CD14-positive monocyte (primary cell): ENCODE measurements at places on chromosomes 4 and X.

GRCh38 chr4:119244344-119244743 lies 31.8 kb downstream of the USP53 start:
- DNase-seq: no peak

DNA sequence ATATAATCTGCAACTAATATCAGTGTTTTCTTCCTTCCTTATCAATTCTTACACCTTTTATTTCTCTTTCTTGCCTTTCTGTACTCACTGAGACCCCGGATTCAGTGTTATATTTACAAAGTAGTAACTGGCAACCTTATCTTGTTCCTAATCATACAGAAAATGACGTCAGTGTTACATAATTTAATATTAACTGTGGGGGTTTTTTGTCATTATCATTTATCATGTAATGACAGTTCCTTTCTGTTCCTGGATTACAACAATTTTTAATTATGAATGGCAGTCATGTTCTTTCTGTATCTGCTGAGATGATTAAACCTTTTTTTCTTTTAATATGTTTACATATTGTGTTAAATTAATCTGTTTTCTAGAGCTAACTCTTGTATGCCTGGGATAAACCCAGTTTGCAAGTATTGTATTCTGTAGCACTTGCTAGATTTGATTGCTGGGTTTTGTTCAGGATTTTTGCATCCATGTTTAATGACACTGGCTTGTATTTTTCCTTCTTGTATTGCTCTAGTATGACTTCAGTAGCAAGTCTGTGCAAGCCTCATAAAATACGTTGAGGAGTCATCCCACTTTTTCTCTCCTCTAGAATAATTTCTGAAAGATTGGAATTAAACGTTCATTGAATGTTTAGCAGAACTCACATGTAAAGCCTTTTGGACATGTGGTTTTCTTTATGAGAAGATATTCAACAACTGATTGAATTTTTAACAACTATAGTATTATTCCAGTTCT lies 10.4 kb upstream of the HSPA4L start:
- DNase-seq: no peak

GRCh38 chr4:112546476-112546875 lies 30.5 kb upstream of the NEUROG2 start:
- no peak for DNase-seq

DNA sequence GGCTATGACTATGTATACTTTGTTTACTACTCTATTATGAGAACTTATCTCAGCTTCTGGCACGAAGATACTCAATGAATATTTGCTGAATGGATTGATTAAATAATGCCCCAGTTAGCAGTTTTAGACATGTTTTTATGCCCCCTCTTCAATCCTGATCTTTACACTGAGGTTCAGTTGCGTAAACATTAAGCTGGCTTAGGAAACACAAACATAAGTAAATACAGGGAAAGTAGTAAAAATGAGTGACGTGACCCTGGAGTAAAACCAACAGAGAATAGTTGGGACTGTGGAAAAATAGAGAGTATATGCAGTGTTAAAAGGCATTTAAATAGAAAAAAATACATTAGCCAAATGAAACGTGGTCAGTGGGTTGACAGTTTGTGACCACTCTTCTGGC lies 387.0 kb upstream of the ACTRT1 start:
- no peak for DNase-seq

DNA sequence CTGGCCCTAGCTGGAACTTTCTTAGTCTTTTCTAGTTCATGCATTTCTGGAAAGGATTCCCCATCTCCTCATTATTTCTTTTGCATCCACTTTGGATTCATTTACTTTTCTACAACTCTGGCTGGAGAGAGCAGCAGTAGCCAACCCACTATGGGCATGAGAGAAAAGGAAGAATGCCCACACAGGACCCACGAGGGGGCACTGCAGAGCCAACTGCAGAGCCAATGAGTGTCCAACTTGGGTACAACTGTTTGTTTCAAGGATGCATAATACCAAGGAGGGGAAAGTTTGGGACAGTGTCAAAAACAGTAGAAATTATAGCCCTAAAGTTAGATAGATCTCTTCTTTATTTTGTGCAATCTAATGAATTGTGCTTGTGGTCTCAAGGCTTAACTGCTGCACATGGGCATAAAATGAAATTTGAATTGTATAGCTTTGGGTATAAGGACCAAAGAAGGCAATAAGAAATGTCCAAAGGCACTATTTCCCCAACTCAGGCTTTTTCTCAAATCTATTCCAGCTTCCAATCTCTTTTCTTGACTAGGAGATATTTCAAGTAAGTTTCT lies 230.6 kb downstream of the NSUN7 start:
- no peak for DNase-seq

- no peak for DNase-seq
Measured at GRCh38 chr4:114563536-114564315, 34.9 kb upstream of the UGT8 start.

- DNase-seq: no peak
Measured at GRCh38 chr4:71266090-71266794, 72.6 kb upstream of the SLC4A4 start.

- no peak for DNase-seq
Measured at GRCh38 chr4:5895287-5895686, 2.4 kb upstream of the CRMP1 start.

GRCh38 chr4:53116954-53117353 lies 248.9 kb downstream of the SCFD2 start:
- DNase-seq: no peak

DNA sequence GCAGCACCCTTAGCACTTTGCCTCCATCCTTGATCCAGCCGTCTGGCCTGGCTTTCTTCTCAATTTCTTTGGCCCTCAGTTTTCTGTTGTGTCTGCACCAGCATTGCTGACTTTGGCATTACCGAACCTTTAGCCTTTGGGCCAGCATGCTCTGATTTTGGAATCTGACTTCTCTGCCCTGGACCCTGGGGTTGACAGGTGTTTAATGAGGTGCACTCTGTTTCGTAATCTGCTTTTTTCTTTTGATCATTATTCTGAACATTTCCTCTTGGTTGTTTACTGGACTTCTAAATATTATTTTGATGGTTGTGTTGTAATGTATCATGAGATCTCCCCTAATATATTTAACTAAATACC lies 71.5 kb upstream of the ENPP6 start:
- DNase-seq: no peak

- no peak for DNase-seq
Measured at GRCh38 chrX:9184211-9184610, 150.3 kb upstream of the FAM9B start.

DNA sequence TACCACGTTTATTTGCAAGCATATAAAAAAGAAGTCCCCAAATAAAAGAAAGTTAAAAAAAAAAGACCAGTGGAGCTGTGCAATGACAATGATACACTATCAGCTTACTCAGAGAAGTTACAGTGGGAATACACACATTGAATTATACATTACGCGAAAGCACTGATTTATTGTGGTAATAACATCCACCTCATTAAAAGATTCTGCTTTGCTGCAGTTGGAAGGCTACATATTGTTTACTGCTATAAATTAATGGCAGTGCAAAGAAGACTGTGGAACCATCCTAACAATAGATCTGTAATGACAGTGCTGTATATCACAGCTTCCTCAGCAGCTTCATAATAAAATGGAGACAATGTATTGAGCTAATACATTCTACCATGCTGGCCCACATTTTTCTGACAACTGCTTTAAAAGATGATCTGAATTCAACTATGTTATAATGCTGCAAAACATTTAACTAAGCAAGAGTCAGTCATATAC lies 142.5 kb upstream of the MAB21L2 start:
- DNase-seq: no peak

DNA sequence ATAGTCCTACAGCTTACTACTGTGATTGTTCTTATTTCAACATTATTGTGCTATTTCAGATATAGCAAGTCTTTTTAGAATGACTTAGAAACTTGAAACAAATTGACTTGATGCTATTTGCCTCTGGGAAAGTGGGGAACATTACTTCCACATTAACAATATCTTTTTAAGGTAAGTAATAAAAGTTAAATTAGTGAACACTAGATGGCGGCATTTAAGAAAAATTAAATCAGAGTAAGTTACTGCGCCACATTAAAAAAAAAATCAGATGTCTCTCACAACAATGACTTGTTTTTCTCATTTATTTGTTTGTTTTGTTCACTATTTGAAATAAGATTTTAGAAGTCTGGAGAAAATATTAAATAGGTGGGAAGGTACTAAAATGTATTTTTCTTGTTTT lies 1026.9 kb upstream of the SLIT2 start:
- DNase-seq: no peak

- no peak for DNase-seq
Measured at GRCh38 chr4:172514801-172515200, 653.8 kb upstream of the GALNT7 start.

- DNase-seq: no peak
Measured at GRCh38 chrX:80846247-80846646, 36.6 kb upstream of the BRWD3 start.

DNA sequence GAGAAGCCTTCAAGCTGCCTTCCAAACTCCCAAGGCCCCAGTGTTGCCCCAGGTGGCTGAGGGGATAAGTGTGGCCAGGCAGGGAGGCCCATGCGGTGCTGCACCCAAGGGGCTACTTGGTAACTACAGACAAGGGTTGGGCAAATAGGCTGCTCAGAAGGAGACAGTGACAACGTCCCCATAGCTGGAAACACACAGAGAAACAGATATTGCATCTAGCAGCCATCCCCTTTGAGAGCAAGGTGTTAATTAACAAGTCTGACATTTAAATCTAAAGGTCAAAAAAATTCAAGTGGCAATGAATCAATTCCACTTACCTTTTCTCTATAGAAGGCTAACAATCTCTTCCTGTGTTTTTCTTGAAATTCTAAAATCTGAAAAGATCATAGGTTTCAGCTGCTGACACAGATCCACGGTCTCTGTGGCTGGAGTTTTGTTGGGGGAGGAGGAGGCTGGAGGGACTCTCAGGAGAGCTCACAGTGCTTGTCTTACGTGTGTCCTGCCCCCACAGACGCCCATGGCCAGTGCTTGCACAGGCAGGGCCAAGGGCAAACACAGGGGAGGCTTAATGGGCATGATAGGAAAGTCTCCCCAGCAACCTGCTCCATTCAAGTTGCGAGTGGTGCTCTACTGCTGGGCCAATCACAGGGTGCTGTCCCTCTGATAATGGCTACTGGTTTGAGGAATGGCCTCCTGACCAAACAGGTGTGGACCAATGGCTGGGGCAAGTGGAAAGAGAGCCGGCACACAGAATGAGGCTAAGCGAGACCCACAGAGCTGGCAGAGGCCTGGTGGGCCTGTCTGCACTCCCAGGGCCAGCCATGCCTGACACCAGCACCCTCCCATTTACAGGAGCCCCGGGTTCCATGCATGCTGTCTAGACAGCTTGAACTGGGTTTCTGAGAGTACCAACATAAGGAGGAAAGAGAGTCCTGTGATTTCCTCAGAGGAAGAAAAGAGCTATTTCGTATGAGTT lies 22.6 kb downstream of the RNF212 start:
- DNase-seq: no peak

DNA sequence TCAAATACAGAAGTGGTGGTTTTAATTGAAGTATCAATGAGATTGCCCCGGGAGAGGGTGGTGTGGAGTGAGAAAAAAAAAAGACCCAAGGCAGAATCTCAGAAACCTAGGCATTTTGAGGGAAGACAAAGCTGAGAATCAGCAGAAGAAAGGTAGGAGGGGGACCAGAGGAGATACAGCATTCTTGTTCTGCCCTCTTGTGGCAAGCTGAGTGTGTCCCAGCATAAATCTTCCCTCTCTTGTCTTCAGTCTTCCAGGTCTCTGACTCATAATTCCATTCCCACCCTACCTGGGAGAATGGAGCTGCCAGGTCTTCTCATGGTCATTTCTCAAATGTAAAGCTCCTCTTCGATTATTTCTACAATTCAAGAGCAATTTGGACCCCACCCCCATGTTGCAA lies 32.7 kb upstream of the MAGED1 start:
- no peak for DNase-seq

- no peak for DNase-seq
Measured at GRCh38 chr4:7818399-7818911, 121.2 kb downstream of the AFAP1 start.

DNA sequence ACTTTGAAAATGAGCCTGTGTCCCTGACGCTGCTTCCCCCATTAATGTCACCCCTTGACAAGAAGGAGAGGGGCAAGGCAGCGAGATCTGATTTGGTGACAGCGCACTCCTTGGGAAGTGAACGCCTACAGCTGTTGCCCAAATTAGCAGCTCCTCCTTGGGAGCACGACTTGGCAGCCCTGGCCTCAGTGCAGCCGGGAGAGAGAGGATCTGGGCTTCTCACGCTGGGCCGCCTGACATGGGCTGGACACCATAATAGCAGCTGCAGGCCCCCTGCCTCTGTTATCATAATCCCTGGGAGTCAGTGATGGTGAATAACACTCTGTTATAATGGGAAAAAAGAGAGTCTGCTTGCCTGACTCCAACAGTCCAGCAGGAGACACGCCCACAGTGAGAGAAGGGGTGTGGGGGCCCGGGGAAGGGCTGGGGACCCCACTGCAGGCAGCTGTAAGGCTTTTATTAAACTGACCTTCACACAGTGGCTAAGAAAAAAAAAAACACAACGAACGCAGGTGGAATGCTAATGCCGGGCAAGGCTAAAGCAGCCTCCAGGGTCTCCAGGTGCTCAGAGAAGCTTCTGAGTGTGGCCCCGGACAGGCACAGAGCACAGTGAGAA lies 73.3 kb downstream of the PSAPL1 start:
- no peak for DNase-seq

- no peak for DNase-seq
Measured at GRCh38 chrX:139293991-139294390, 236.5 kb upstream of the F9 start.

DNA sequence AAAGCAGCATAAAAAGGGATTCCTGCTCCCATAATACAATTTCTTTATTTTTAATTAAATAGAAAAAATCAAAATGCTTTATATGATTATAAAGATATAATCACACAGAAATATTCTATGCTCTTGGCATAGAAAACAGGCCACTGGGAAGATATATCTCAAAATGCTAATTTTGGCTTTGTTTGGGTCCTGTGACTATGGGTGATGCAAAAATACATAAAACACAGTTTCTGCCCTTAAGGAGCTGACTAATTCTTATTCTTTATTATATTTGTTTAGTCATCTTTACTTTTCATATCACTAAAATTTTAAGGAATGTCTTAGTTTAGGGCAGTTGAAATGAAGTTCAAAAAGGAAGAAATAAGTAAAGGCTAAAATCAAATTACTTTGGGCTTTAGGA lies 7.0 kb upstream of the BMP3 start:
- DNase-seq: no peak

- DNase-seq: no peak
Measured at GRCh38 chr4:56653461-56654237, 27.4 kb downstream of the HOPX start.

- DNase-seq: no peak
Measured at GRCh38 chr4:81604683-81605218, 133.0 kb upstream of the RASGEF1B start.

DNA sequence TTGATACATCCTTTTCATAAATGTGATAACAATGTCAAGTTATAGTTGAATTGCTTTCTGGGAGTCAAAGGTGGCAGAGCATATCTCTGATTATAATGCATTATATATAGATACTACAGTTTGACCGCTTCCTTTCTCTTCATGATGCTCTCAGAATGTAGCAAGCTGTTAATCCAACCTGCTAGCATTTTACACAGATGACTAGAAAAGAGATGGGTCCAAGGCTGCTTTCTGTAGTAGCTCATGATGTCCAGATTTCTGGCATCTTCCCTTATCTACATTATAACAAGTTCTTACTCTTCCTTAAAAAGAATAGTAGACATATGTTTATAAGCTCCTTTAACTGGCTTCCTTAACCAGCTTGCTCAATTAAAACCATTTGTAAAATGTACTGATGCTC lies 192.0 kb downstream of the NWD2 start:
- no peak for DNase-seq

- peak; percentile 22 for DNase-seq
Measured at GRCh38 chr4:15291122-15291521, 136.7 kb upstream of the C1QTNF7 start.
